LHCN-M2 (cell line): ENCODE measurements at places on chromosomes 16 and 17. TPM values are rescaled to one million over a fixed set of nuclear protein-coding genes. Genes with fewer than 3 reads are reported as not detected.

The KRT16 gene
- not detected in 2 replicates for total RNA-seq

GRCh38 chr16:19689342-19689741 lies 28.7 kb downstream of the KNOP1 start:
- no peak for DNase-seq

The CSH1 gene
- not detected in 2 replicates for total RNA-seq

GRCh38 chr17:31564883-31565301 lies 173.4 kb downstream of the RAB11FIP4 start:
- peak; percentile 69 for DNase-seq

- no peak for DNase-seq
Measured at GRCh38 chr17:2178798-2179501, 124.0 kb downstream of the HIC1 start.

DNA sequence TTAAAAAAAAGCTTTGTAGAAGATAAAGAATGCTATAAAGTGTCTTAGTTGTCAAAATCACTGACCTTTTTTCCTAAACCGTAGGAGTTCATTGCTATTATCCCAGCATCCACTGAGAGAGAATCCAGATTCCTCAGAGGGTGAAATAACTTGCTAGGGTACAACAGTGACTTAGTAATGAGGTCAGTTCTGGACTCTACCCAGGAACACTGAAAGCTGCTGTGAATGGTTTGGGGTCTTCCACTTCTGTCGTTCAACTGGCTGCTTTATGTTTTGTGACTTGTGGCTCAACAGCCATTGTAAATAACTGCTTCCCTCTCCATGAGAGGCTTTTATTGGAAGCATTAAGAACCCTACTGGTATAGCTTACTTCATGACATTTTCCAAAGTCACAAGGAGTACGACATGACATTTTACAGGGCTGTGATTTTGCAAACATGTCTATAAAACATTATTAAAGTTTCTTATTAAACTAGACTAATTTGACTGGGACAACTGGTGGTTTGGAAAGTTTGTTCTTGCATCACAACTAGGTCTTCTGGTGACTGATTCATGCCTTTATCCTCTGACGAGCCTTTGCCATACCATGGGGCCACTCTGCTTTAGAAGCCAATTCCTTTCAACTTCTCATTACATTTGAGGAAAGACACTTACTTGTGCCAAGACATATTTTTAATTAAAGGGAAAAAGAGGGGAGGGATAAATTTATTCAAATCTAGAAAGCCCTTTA lies 92.2 kb upstream of the CDH11 start:
- DNase-seq = peak; percentile 1

GRCh38 chr17:30832438-30833124 lies 815 bp downstream of the ATAD5 start:
- DNase-seq = no peak

The TNFRSF17 gene
- total RNA-seq = not detected in 2 replicates

DNA sequence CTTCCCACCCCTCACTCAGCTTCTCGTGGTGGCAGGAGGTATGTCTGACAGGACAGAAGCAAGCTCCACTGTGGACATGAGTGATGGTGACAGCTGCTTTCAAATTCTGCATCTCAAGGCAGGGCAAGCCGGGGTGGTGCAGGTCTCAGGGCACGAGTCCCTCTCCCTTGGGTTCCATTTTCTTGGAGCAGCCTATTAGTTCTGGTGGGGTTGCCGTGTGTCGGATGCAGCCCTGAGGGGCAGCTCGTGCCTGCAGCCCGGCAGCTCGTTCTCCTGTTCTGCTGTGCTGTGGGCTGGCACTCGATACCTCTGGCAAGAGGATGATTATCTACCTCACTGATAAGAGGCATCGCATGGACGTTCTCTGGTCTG lies 16.5 kb upstream of the CLEC18C start:
- peak; percentile 67 for DNase-seq

GRCh38 chr16:70715055-70715858 lies 29.4 kb upstream of the MTSS2 start:
- peak; percentile 100 for DNase-seq

DNA sequence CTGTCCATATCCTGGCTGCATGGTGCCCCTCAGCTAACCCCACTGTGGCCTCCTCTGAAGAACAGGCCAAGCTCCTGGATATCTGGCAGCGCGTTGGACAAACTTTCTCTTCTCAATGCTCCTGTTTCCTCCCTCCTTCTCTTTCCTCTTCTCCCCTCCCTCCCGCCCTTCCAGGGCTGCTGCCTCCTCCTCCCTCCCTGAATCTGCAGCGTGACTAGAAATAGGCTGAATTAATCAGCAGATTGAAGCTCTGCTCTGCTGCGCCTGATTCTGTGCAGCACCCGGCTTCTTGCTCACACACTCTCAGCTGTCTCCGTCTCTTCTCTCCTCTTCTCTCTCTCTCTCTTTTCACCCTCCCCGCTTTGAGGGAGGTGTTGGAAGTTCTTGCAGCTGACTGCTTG lies 19.8 kb downstream of the TMEM94 start:
- peak; percentile 78 for DNase-seq

- DNase-seq = peak; percentile 66
Measured at GRCh38 chr17:8223356-8224126, 13.2 kb upstream of the AURKB start.

GRCh38 chr17:82297714-82298537 lies 19.5 kb downstream of the CD7 start:
- peak; percentile 95 for DNase-seq

- no peak for DNase-seq
Measured at GRCh38 chr16:49416001-49416675, 42.5 kb downstream of the C16orf78 start.

The HSF4 gene
- 19.4 and 29.1 TPM in 2 replicates for total RNA-seq

- DNase-seq = no peak
Measured at GRCh38 chr16:26951950-26952349, 114.8 kb upstream of the C16orf82 start.

GRCh38 chr16:14004031-14004728 lies 66.9 kb upstream of the MRTFB start:
- DNase-seq = no peak

- DNase-seq = no peak
Measured at GRCh38 chr17:20127360-20128035, 118.3 kb downstream of the SPECC1 start.

The ACSM2B gene
- total RNA-seq = not detected in 2 replicates

The MIEN1 gene
- 68.3 and 71.0 TPM in 2 replicates for total RNA-seq

- no peak for DNase-seq
Measured at GRCh38 chr16:17370223-17370707, 100.5 kb downstream of the XYLT1 start.

The PRSS22 gene
- total RNA-seq = not detected in 2 replicates

The TP53TG3B gene
- total RNA-seq = not detected in 2 replicates

The DYNLRB2 gene
- total RNA-seq = not detected in 2 replicates

GRCh38 chr16:58503166-58503862 lies 3.4 kb downstream of the NDRG4 start:
- DNase-seq = no peak

The CDR2 gene
- 21.7 and 24.2 TPM in 2 replicates for total RNA-seq

GRCh38 chr17:4394208-4395110 lies 28.0 kb upstream of the UBE2G1 start:
- DNase-seq = no peak

The KRTAP4-6 gene
- not detected in 2 replicates for total RNA-seq

- DNase-seq = no peak
Measured at GRCh38 chr17:13346592-13346991, 255.1 kb downstream of the HS3ST3A1 start.

DNA sequence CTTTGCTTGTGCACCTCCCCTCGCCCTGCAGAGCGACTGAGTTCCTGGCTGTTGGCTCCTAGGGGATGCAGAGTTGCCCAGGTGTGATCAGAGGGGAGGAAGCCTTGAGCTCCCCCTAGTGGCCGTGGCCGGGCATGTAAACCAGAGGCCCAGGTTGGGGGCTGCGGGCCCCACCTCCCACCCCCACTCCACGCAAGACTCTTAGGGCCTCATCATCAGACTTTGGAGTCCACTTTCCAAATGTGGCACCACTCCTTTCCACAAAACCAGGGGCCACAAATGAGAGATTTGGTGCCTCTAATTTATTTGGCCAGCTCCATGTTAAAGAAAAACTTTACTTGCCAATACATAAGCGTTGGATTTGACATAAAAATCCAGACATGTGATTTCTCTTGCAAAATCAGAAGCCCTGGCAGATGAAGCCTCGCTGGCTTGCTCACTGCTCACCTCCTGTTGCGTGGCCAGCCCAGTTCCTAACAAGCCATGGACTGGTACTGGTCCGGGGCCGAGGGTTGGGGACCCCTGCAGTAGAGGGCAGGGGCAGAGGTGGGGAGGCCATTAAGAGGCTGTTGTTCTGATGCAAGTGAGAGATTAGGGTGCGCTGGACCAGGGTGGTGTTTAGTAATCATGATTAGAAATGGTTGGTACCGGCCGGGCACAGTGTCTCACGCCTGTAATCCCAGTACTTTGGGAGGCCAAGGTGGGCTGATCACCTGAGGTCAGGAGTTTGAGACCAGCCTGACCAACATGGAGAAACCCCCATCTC lies 28.7 kb upstream of the GAS7 start:
- DNase-seq = no peak

DNA sequence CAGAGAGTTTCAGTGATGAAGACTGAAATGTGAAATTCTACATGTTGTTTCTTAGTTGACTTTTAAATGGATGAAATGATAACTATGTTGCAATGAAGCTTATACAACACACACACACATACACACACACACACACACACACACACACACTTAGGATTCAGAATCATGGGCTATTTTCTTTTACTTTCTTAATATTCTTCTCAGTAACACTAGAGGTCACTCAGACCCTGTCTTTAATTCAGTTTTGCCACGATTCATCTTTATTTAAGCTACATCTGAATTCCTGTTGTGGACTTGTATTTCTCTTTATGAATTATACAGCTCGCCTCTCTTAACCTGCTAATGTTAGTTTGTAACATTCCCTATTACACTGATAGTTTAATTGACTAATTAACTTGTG lies 109.6 kb upstream of the GOT2 start:
- peak; percentile 21 for DNase-seq

- DNase-seq = no peak
Measured at GRCh38 chr17:38702916-38703741, 1.9 kb upstream of the MLLT6 start.

DNA sequence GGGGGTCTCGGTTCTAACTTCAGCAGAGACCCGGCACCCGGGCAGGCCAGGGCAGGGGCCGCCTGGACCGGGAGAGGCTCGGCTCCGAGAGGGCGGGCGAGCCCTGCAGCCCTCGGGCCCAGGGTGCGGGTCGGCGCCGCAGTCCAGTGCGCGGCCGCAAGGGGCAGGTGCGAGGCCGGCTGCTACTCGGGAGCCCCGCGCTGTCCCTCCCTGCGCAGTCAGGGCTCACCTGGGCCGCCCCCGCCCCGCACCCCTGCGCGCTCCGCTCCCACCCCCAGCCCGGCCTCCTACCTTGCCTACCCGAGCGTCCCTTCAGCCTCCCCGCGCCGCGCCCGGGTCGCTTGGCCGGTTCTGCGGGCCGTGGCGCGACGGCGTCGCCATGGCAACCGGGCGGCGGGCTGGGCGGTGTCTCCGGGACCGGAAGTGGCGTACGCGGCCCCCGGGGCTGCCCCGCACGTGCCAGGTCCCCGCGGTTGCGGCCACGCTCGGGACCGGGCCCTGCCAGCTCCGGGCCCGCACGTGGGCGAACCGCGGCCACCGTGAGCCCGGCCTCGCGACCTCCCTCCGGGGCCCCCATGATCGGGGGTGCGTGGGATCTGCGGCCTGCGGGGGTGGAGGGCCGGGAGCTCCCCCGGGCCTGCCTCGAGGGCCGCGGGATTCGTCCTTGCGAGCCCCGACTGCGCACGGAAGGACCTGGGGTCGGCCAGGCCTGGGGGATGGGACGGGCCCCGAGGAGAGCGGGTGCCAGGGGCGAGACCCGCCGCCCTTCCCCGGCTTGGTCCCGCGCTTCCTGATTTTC lies at the start of gene CYB561:
CYB561 (minus strand) TSS at position 353 of the 799 bp plus-strand sequence. CDS start 8,759 bp downstream, outside the sequence.
- peak; percentile 32 for DNase-seq

The BCL6B gene
- not detected in 2 replicates for total RNA-seq

GRCh38 chr17:16353317-16354174 lies at the start of gene CENPV:
TSS of gene CENPV (minus strand) at chr17:16353469. CDS start at chr17:16353436, 33 bp downstream.
- no peak for DNase-seq

- peak; percentile 51 for DNase-seq
Measured at GRCh38 chr16:588639-588888, 1.3 kb upstream of the RAB40C start.

DNA sequence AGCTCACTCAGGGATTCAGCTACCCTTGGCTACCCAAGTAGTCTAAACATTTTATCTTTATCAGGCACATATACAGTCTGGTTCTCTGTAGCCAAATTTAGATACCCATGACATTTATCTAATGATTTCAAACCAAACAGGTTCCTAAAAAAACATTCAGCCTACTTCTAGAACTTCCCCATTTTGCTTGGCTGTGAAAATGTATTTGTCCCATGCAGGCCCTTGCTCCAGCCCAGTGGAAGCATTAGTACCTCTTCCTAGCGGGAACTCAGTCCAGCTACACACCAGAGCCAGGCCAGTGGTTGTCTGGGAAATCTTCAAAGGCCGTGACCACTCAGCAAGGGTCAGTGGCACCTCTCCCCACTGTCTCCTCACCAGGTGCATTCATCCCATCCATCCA lies 26.2 kb upstream of the NAGLU start:
- no peak for DNase-seq

GRCh38 chr17:68694791-68695485 lies 93.8 kb upstream of the FAM20A start:
- peak; percentile 76 for DNase-seq

DNA sequence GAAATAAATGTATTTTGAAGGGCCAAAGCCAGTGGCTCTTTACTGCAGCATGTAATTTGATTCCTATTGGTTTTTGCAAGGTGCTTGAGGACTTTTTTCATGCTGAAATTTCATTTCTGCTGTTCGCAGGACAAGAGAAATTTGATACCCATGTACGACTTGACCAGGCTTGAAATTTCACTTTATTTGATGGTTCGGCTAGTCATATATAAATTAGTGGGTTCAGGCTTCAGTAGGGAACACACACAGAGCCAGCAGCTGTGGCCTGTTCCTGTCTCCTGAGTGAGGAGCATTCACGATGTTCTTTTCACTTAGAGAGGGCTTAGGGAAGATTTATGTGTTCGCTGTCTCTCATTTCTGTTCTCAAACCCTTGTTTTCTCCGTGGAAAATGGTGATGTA lies 258.4 kb upstream of the CACNG5 start:
- no peak for DNase-seq

The MYOCD gene
- total RNA-seq = 0.06 TPM in 1 of 2 replicates, not detected in the other

GRCh38 chr17:19369846-19370492 lies 7.4 kb upstream of the B9D1 start:
- DNase-seq = no peak

DNA sequence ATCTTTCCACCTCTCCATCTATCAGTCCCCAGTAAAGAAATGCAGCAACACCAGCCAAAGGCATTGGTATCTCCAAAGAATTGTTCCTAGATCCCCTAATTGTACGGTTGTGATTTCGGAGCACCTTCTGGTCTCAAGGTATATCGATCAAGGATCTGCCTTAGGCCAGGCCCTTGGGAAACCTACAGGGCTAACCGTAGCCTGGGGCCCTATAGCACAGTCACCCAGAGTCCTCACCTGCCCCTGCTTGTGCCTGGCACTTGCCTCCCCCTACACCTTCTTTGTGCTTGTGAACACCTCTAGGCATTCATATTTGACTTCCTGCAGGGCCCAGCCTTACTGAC lies 16.8 kb upstream of the AURKB start:
- no peak for DNase-seq

The ADORA2B gene
- 27.8 and 31.2 TPM in 2 replicates for total RNA-seq

- DNase-seq = peak; percentile 92
Measured at GRCh38 chr16:65547772-65548446, 426.0 kb upstream of the CDH11 start.
